ENCODE measurements at places on chromosomes 6 and 20. TPM values are rescaled to one million over a fixed set of nuclear protein-coding genes. Genes with fewer than 3 reads are reported as not detected.

- no peak overlapping the region for H3K27ac ChIP-seq
- H3K27me3 ChIP-seq, result no peaks in the 10 kb centered on the region
- no peaks in the 10 kb centered on the region for H3K4me1 ChIP-seq
- no peaks in the 10 kb centered on the region for H3K36me3 ChIP-seq
These were observed 700.1 kb downstream of the HDGFL1 start for GRCh38 chr6:23269436-23269835.

DNA sequence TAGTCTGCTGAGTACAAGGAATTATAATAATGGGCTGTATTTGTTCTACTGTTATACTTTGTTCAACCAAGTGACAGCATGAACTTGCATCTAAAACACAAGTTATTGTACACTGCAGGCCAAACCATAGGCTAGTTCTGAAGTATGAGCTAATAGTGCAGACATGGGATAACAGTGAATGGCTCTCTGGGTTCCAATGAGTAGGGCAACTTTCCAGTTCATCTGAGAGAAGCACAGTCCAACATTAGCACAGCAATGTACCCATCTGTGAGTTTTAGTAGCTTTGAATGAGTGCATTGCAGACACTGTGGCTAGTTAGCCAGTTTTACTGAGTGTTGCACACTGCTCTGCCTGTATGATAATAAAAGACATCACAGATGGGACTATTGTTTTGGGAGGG is 56.5 kb upstream of the FUT9 start:
- no peaks in the 10 kb centered on the region for H3K27me3 ChIP-seq
- H3K4me1 ChIP-seq, result no peaks in the 10 kb centered on the region
- H3K4me3 ChIP-seq, result no peak overlapping the region
- DNase-seq, result no peak
- H3K36me3 ChIP-seq, result no peaks in the 10 kb centered on the region

GRCh38 chr20:41078329-41078728 is 49.7 kb downstream of the TOP1 start:
- H3K4me3 ChIP-seq, result no peak overlapping the region
- DNase-seq, result no peak
- no peaks in the 10 kb centered on the region for H3K36me3 ChIP-seq
- H3K27ac ChIP-seq, result no peak overlapping the region
- no peaks in the 10 kb centered on the region for H3K27me3 ChIP-seq
- peaks cover 1% of the 10 kb centered on the region for H3K4me1 ChIP-seq

DNA sequence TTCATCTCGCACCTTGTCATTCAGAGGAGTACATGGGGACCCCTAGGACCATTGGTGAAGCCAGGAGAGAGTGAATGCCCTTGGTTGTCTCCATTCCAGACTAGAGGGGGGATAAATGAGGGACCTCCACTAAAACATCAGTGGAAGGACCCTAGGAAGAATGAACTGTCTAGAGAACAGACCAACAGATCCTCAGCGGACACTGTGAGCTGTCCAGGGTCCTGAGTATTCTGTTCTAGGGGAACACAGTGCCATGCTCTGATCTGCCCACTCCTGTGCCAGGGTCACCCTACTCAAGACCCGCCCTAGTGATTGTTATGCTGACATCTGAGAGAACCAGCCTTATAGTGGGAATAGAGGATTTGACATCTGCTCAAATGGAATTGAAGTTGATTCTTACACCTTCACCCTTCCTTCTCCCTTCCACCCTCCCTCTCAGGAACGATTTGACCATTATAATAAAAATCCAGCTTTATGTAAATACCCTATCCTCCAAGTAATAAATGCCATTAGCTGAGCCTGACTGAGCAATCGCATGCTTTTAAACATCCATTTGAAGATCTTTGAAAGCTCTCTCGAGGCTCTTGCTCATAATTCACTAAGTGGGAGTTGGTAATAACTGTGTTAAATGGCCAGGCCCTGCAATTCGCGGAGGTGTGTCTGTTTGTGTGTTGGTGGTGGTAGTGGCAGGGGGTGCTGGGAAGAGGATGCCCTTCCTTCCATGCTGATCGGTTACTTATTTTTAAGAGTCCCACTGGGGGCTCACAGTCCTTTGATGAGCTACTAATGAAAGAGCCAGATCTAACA is 43.6 kb upstream of the SLC32A1 start:
- H3K27ac ChIP-seq, result no peak overlapping the region
- H3K36me3 ChIP-seq, result no peaks in the 10 kb centered on the region
- H3K4me3 ChIP-seq, result no peak overlapping the region

- DNase-seq, result no peak
- H3K27me3 ChIP-seq, result no peaks in the 10 kb centered on the region
- H3K36me3 ChIP-seq, result no peaks in the 10 kb centered on the region
- H3K4me3 ChIP-seq, result no peak overlapping the region
- H3K4me1 ChIP-seq, result no peaks in the 10 kb centered on the region
These were observed 49.9 kb downstream of the GJA1 start for GRCh38 chr6:121485359-121485811.

DNA sequence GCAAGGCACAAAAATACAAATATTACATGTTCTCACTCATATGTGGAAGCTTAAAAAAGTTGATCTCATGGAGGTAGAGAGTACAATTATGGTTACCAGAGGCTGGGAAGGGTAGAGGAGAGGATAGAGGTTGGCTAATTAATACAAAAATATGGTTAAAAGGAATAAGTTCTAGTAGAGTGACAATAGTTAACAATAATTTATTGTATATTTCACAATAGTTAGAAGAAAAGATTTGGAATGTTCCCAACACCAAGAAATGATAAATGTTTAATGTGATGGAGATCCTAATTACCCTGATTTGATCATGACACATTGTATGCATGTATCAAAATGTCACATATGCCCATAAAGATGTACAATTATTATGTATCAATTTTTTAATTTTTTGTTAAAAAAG is 1.8 kb downstream of the ALDH8A1 start:
- H3K27ac ChIP-seq, result no peak overlapping the region
- no peaks in the 10 kb centered on the region for H3K4me1 ChIP-seq
- no peak for DNase-seq
- no peak overlapping the region for H3K4me3 ChIP-seq
- H3K36me3 ChIP-seq, result no peaks in the 10 kb centered on the region

PTK6 gene
- total RNA-seq, result 0.30 TPM

GSTA2 gene
- not detected for total RNA-seq

CCN6 gene
- not detected for total RNA-seq

DEFB125 gene
- not detected for total RNA-seq
